ENCODE measurements at places on chromosomes 13 and 19.

GRCh38 chr19:1630012-1630411 is 22.4 kb downstream of the TCF3 start:
- DNase-seq = no peak

DNA sequence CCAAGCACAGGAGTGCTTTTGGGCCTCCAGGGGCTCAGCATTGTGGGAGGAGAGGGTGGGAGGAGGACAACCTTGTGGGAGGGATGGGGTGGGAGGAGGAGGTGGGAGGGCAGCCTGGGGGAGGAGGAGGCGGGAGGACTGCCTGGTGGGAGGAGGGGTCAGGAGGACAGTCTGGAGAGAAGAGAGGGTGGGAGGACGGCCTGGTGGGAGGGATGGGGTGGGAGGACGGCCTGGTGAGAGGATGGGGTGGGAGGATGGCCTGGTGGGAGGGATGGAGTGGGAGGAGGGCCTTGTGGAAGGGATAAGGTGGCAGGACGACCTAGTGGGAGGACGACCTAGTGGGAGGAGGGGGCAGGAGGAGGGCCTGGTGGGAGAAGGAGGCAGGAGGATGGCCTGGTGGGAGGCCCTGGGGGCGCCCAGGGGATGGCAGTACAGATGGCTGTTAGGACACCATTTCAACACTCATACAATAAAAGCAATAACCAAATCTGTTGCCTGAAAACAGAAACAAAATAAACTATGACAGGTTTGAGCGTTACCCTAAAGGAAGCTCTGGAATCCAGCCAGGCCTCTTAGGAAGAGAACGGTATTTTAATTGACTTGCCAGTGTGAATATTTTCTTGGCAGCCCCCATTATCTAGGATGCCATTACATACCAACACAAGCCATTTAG is 63.7 kb downstream of the CRYL1 start:
- no peak for DNase-seq

DNA sequence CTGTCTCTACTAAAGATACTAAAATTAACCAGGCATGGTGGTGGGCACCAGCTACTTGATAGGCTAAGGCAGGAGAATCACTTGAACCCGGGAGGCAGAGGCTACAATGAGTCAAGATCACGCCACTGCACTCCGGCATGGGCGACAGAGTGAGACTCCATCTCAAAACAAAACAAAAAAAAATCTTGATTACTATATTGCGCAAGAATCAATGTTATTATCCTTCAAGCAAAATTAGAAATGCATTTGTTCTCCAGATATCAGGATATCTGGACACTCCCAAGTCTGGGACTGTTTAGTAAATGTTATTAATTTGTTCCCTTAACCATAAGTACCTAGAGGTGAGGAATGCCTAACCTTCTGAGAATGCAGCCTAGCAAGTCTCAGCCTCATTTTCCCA is 992.2 kb upstream of the PCDH20 start:
- no peak for DNase-seq

GRCh38 chr19:12943437-12944044 is 2.1 kb upstream of the RAD23A start:
- DNase-seq = no peak

DNA sequence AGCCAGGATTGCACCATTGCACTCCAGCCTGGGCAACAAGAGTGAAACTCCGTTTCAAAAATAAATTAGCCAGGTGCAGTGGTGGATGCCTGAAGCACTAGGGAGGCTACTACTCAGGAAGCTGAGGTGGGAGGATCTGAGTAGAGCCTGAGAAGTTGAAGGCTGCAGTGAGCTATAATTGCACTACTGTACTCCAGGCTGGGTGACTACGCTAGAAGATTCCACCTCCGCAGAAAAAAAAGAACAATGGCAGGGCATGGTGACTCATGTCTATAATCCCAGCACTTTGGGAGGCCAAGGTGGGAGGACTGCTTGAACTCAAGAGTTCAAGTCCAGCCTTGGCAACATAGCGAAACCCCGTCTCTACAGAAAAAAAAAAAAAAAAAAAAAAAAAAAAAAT is 20.5 kb downstream of the HAUS8 start:
- no peak for DNase-seq

GRCh38 chr19:50039968-50040367 is 14.2 kb downstream of the ZNF473 start:
- no peak for DNase-seq

GRCh38 chr13:22091222-22091970 is 420.5 kb downstream of the FGF9 start:
- DNase-seq = no peak

- no peak for DNase-seq
Observed at GRCh38 chr19:33844478-33844877, 47.8 kb downstream of the KCTD15 start.

DNA sequence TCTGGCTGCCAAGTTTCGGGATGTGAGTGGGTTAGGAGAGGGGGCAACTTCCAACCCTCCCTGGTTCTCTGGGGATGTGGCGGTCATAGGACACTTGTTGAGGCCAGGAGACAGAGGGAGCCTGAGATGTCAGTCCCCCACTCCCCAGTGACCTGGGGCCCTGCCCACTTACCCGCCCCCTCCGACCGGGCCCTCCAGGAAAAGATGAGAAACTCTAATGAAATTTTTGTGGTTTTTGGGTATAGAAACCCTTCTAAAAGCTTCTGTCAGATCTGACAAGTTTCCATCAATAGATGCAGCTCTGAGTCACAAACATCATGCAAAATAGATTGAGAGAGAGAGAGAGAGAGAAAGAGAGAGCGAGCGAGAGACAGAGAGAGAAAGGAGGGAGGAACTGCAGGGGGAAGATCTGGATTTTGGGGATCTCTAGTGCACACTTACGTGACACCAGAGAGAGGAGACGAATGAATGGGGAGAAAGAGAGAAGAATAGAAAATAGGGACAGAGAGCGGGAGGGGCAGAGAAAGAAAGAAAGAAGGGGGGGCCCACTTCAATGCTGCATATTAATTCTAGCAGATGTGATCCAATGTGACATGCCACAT is 94.0 kb downstream of the PTPRS start:
- DNase-seq = no peak

- no peak for DNase-seq
Observed at GRCh38 chr19:35240327-35240726, 8.5 kb upstream of the LSR start.

DNA sequence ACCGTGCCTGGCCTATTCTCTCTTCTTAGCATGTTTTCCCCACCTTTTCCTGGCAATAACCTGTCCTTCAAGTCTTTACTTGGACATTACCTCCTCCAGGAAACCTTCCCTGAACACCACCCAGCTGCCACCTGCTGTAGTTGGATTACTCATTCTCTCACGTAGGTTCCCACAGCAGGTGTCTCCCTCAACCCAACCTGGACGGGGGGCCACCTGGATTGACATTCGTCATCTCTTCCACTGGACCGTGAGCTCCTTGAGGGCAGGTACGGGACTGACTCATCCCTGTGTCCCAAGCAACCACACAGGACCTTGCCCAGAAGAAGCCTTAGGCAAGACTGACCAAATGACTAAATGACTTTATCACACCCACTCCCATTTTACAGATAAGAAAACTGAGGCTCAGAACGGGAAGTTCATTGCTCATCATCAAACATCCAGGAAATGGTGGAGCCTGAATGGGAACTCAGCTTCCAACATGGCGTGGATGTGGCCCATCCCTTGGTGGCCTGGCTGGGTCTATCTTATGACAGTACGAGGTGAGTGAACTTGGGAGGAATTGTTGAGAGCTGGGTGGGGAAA is 3.5 kb upstream of the KLK6 start:
- no peak for DNase-seq

DNA sequence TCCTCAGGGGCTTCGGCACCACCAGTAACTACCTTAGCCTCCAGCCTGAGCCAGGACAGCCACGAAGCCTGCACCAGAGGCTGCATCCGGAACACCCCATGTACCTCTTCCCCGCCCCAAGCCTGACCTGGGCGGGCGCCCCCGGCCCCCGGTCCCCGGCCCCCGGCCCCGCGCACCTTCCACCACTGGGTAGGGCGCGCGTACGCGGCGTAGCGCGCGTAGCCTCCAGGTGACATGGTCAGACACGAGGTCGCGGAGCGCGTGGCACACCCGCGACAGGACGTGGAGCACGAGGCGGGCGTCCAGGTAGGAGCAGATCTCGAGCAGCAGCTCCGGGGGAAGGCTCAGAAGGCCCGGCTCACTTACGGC is 450 bp downstream of the FBXW9 start:
- no peak for DNase-seq

DNA sequence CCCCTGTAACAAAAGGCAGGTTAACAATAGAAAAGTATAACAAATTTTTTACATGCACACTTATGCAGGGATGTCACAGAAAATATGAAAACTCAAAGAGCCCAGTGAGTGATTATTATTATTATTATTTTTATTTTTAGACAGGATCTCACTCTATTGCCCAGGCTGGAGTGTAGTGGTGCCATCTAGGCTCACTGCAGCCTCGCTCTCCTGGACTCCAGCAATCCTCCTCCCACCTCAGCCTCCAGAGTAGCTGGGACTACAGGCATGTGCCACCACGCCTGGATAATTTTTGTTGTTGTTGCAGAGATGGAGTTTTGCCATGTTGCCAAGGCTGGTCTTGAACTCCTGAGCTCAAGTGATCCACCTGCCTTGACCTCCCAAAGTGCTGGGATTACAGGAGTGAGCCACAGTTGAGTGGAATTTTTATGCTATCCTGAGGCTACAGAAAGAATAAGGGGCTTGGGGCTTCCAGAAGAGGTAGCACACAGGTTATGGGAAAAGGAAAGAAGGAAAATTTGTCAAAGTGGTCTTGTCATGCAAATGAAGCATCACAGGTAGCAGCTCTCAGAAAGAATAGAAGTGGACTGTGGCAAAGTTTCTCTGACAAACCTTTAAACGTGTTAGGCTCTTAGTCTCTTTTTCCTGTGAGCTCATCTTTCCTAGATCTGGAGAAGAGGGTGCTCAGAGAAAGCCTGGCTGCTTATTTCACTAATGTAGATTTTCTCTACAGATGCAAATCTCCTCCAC is 87.7 kb upstream of the LSM14A start:
- DNase-seq = no peak

DNA sequence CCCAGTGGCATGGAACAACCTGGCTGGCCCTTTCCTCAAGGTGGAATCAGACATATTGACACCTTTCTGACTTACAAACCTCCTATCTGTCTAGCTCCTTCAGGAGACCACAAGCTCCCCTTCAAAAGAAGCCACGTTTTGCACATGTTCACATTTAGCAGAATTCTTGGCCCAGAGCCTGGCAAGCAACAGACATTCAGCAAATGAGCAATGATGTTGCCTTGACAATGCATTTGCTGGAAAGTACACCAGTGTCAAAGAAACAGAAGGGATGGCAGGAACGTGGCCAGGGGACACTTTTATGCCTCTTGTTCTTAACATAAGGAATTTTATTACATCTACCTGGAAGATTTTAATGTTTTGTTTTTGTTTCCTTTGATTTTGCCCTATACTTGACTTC is 85.5 kb upstream of the FGF14 start:
- DNase-seq = no peak

DNA sequence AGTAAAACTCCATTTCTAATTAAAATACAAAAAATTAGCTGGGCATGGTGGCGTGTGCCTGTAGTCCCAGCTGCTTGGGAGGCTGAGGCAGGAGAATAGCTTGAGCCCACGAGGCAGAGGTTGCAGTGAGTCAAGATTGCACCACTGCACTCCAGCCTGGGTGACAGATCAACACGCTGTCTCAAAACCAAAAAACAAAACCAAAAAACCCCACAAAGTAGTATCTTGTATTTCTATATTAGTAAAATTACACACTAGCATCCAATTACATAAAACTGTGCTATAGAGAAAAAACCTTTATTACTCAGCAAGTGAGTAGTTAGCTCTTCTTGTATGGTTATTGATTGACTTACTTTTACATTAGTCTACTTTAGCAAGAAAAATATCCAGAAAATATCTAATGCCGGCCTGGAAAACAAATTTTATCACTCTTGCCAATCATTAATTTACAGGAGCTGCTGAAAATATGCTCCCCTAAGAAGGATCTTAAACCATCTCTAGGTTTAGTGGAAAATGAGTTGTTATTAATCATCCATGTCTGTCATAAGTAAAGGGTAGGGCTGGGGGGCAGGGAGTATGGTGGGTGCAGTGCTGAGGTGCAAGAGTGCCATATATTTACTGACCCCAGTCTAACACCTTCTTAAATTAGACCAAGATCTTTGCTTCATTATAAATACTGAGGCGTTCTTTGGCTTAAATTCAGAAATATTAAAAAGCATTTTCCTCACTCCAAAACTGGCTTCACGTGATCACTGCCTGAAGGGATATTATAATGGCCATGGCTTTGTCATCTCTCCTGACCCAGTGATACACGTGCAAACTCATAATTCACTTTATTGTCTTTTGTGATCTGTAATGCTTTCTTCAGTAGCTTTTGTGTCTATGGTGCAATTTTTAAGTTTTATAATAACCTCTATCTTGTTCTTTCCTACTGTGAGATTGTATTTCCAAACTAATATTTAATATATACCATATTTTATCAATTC is 44.1 kb downstream of the UBL3 start:
- DNase-seq = no peak

GRCh38 chr13:60679928-60680694 is 283.1 kb downstream of the TDRD3 start:
- DNase-seq = no peak

DNA sequence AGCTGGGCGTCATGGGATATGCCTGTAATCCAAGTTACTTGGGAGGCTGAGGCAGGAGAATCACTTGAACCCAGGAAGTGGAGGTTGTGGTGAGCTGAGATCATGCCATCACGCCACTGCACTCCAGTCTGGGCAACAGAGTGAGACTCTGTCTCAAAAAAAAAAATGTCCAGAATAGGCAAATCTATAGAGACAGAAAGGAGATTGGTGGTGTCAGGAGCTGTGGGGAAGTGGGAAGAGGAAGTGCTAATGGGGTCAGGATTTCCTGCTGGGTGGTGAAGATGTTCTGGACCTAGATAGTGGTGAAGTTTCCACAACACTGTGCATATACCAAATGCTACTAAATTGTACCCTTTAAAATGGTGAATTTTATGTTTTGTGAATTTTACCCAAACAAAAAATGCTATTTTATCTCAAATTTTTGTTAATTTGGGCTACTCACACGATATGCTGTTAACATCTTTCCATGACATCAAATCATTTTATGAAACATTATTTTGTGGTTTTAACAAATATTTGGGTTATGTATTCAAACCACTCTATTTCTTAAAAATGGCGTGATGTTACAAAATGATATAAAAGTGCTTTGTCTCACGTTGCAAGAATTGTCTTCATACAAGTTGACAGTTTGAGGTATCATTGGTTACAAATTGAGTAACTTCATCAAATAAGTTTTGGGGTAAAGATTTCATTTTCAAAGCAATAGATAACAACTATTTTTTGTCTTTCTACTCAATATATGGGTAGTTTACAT is 7.4 kb upstream of the CYP4F3 start:
- no peak for DNase-seq

- no peak for DNase-seq
Observed at GRCh38 chr19:53826876-53827275, 2.8 kb upstream of the NLRP12 start.

DNA sequence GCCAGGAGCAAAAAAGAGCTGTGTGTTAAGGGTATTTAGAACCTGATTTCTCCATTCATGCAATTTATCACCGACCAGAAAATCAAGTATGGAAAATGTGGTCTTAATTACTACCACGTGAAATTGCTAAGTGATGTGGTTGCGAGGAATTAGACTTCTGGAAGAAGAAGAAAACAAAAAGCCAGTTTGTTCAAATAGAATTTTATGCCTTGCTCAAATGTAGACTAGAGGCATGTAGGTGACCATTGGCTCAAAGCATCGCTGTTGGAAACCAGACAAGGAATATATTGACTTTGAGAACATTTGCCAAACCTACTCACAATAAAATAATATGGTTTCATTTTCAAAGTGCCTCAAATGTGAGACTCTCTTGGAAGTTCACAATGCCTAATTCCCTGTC is 57.3 kb upstream of the LRCH1 start:
- no peak for DNase-seq

GRCh38 chr13:35479706-35480105 is 3.2 kb upstream of the MAB21L1 start:
- DNase-seq = no peak

All from substantia nigra (tissue), 51 donors.